ENCODE measurements at places on chromosomes 12 and 14. TPM values are rescaled to one million over a fixed set of nuclear protein-coding genes. Genes with fewer than 3 reads are reported as not detected.

The USP44 gene
- 0.33 TPM for total RNA-seq

The TEX52 gene
- total RNA-seq: not detected

The MYBPC1 gene
- under 0.01 TPM for total RNA-seq

The SLC25A21 gene
- 0.17 TPM for total RNA-seq

The PIANP gene
- total RNA-seq: not detected

The RNASE2 gene
- 27.0 TPM for total RNA-seq

The C12orf50 gene
- total RNA-seq: not detected

The CYP27B1 gene
- total RNA-seq: 1.6 TPM

DNA sequence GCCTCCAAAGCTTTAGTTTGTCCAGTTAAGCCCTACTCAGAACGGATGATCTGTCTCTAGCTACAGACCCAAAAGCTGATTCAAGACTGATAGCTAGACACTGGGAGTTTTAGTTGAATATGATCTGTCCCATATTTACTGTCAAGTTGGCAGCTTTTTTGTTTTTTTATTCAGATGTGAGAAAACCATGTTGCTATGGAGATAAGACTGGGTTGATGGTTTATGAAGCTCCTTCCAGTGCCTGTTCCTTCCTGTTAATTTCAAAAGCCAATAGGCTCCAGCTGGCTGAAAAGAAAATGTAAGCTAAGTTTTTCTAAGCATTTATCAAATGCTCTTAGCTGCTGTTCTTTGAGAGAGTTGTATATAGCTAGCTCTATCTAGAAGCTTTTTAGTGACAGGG, 4.7 kb downstream of the DYNLL1 start:
- no peak for DNase-seq
- peaks cover 11% of the 10 kb centered on the region for H3K4me1 ChIP-seq
- H3K36me3 ChIP-seq: peaks cover 33% of the 10 kb centered on the region
- H3K4me3 ChIP-seq: no peak overlapping the region
- H3K27me3 ChIP-seq: no peaks in the 10 kb centered on the region

DNA sequence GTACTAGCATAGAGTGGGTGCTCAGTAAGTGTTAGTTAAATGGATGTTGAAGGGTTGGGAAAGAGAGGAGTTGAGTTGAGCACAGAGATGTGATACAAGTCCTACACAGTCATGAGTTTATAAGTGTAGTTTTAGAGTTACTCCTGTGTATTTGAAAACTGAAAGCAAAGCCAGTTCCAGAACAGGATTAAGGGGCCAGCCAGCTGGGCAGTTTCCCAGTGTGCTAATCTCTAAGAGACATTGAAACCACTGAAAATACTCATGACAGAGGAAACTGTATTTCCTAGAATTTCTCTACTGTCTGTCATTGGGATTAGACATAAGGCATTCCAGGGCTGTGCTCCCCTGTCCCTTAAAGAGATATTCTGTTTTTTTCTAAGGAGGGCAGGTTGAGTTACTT, 101.0 kb downstream of the DERA start:
- H3K36me3 ChIP-seq: no peaks in the 10 kb centered on the region
- peaks cover 3% of the 10 kb centered on the region for H3K4me1 ChIP-seq
- peak overlapping the region; percentile 63 for H3K27ac ChIP-seq
- H3K4me3 ChIP-seq: no peak overlapping the region
- DNase-seq: no peak

GRCh38 chr12:718756-719102, 33.6 kb upstream of the WNK1 start:
- H3K27me3 ChIP-seq: no peaks in the 10 kb centered on the region
- H3K27ac ChIP-seq: no peak overlapping the region
- DNase-seq: no peak

- peaks cover 4% of the 10 kb centered on the region for H3K27me3 ChIP-seq
- H3K4me1 ChIP-seq: no peaks in the 10 kb centered on the region
- H3K36me3 ChIP-seq: no peaks in the 10 kb centered on the region
- H3K4me3 ChIP-seq: no peak overlapping the region
- no peak for DNase-seq
Measured at GRCh38 chr12:115670869-115671268, 606.6 kb downstream of the MED13L start.

DNA sequence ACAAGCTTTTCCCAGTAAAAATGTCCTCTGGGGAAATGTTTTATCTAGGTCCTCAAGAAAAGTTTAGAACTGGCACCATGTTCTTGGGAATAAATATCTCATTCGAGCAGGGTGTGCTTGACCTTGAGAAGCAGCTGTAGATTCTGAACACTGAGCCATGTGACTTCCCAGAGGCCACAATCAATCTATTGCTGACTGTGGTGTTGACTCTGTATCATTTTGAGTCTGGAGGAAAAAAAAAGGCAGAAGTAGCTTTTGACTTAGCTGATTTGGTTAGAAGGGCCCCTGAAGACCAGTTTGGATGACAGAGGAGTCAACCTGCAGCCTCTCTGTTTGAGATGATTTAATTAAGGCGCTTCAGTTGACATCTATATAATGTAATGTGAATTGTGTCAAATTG, 592.4 kb upstream of the SEL1L start:
- H3K27me3 ChIP-seq: no peaks in the 10 kb centered on the region
- no peaks in the 10 kb centered on the region for H3K36me3 ChIP-seq
- DNase-seq: no peak
- H3K4me1 ChIP-seq: no peaks in the 10 kb centered on the region
- no peak overlapping the region for H3K4me3 ChIP-seq

DNA sequence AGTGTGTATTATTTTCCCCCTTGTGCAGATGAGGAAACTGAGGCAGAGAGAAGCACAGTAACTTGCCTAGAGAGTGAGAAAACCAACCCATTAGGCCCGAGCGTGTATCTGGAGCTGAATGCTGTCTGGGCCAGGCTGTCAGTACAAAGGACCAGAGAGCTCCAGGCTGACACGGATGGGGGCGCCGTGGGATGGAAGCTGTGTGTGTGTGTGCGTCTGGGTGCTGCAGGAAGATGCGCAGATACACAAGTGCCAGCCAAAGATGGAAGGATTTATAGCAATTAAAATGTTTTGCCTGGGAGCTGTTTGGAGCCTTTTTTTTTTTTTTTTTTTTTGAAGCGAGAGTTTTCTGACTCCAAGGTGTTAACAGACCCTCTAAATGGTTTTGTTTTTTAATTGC, 53.7 kb upstream of the GPATCH2L start:
- H3K27me3 ChIP-seq: no peaks in the 10 kb centered on the region
- DNase-seq: no peak
- no peak overlapping the region for H3K4me3 ChIP-seq
- no peaks in the 10 kb centered on the region for H3K36me3 ChIP-seq
- no peaks in the 10 kb centered on the region for H3K4me1 ChIP-seq

DNA sequence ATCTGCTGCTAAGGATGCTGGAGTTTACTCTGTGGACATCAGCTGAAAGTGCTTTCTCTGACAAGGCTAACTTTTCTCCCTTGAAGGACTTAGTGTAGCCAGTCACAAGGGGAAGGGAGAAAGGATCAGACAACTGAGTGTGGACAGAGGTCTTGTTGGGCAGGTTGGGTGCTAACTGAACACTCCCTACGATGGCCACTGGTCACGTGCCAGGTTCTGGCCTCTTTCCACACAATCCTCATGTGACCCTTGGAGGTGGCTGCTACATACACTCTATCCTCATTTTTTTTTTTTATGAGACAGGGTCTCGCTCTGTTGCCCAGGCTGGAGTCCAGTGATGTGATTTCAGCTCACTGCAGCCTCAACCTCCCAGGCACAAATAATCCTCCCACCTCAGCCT, 39.7 kb downstream of the FOXN4 start:
- peaks cover 30% of the 10 kb centered on the region for H3K36me3 ChIP-seq
- no peaks in the 10 kb centered on the region for H3K4me1 ChIP-seq
- H3K4me3 ChIP-seq: no peak overlapping the region
- H3K27me3 ChIP-seq: no peaks in the 10 kb centered on the region

- no peak overlapping the region for H3K27ac ChIP-seq
- H3K4me3 ChIP-seq: no peak overlapping the region
- H3K4me1 ChIP-seq: no peaks in the 10 kb centered on the region
- H3K36me3 ChIP-seq: no peaks in the 10 kb centered on the region
Measured at GRCh38 chr12:44377443-44378187, 498.5 kb downstream of the NELL2 start.

DNA sequence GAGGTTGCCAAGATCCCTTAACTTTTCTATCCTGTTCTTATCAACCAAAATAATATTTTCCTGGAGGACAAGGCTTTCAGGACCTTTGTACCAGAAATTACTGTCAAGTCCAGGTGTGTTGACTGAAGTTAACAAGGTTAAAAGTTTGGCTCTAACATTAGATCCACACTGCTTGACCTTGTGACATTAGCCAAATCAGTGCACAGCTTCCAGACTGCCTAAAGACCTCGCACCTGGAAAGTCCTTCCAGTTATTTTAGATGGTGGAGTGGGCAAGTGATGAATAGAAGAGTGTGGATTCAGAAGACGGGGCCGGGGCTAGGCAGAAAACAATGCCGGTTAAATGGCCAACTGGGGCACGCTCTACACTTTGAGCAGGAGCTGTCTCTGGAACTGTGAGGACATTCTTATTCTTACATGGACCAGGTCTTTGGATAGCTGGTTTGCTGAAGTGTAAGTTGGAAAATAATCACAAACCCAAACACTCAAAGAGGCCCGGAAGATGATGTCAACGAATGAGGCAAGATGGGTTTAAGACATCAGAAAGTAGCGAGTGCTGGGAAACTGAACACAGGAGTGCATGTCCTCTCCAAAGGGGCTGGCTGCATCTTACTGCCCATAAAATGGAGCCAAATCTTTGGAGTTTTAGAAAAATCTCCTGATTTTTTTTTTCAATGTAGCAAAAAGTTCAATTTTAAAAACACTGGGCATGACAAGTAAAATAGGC, 56.3 kb downstream of the NIN start:
- no peak for DNase-seq
- peaks cover 5% of the 10 kb centered on the region for H3K36me3 ChIP-seq
- H3K4me1 ChIP-seq: peaks cover 1% of the 10 kb centered on the region
- H3K4me3 ChIP-seq: no peak overlapping the region

- no peak overlapping the region for H3K4me3 ChIP-seq
- H3K27me3 ChIP-seq: no peaks in the 10 kb centered on the region
- H3K36me3 ChIP-seq: no peaks in the 10 kb centered on the region
- H3K4me1 ChIP-seq: no peaks in the 10 kb centered on the region
- no peak overlapping the region for H3K27ac ChIP-seq
- DNase-seq: no peak
Measured at GRCh38 chr12:12097891-12098690, 27.4 kb downstream of the BCL2L14 start.

GRCh38 chr14:28765831-28766468, 637 bp upstream of the FOXG1 start:
- peaks cover 15% of the 10 kb centered on the region for H3K27me3 ChIP-seq
- no peaks in the 10 kb centered on the region for H3K36me3 ChIP-seq
- no peak for DNase-seq
- H3K27ac ChIP-seq: no peak overlapping the region
- H3K4me3 ChIP-seq: no peak overlapping the region

GRCh38 chr12:76866151-76866567, 12.7 kb downstream of the CSRP2 start:
- no peaks in the 10 kb centered on the region for H3K27me3 ChIP-seq
- no peaks in the 10 kb centered on the region for H3K4me1 ChIP-seq
- no peak overlapping the region for H3K4me3 ChIP-seq
- DNase-seq: no peak

DNA sequence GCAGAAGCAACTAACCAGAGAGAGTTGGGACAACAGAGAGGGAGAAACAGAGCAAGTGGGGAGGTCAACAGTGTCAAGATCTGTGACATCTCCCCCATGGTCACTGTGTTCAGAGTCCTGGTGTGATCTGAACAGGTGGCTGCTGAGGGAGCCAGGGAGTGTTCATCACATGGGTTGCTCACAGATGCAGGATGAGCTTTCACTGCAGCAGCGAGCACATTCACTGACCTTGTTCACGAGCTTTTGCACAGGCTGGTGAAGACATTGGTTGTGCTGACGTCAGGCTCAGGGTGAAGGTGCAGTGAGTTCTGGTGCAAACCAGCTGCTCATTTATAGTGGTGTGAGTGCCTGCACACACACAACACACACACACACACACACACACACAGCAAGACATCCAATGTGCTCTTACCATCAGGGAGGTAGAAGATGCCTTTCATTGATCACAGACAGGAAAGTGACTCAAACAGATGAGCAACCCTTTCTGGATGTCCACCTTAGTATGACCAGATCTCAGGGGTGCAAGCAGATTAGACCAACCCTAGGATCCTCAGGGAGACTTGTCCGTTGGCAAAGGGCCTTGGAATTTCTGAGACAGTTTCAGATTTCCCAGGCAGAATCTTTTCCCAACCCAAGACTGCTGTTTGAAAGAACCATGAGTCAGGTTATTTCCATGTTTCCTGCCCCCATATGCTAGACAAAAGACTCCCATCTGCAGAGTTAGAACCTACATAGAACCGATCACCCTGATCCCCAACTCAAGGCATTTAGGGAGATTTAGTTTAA, 44.3 kb upstream of the OR10AD1 start:
- no peaks in the 10 kb centered on the region for H3K4me1 ChIP-seq
- H3K4me3 ChIP-seq: no peak overlapping the region
- no peaks in the 10 kb centered on the region for H3K27me3 ChIP-seq
- DNase-seq: no peak
- H3K27ac ChIP-seq: no peak overlapping the region

- peak; percentile 68 for DNase-seq
- peak overlapping the region; percentile 50 for H3K4me3 ChIP-seq
- H3K27ac ChIP-seq: peak overlapping the region; percentile 98
- no peaks in the 10 kb centered on the region for H3K27me3 ChIP-seq
- H3K36me3 ChIP-seq: peaks cover 26% of the 10 kb centered on the region
Measured at GRCh38 chr12:56157201-56158028, 744 bp upstream of the MYL6 start.

DNA sequence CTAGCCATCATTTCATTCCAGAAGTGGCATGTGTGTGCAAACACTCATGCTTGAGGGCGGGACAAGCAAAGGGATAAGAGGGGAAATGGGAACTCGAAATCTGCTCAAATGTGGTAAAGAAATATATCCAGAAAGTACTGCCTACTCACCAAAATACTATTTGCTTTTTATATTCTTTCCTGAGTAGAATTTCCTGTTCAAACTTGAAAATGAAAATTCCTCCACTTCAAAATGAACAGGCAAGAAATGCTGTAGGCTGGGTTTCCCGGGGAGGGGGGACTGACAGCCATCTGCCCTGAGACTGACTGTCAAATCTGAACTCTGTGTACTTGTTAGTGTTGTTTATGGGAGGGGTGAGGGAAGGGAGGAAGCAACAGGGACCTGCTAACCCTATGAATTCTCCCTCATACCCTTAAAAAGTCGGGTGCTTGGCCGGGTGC, 34.6 kb downstream of the NTF3 start:
- no peaks in the 10 kb centered on the region for H3K4me1 ChIP-seq
- no peak for DNase-seq
- H3K27me3 ChIP-seq: no peaks in the 10 kb centered on the region
- no peak overlapping the region for H3K27ac ChIP-seq
- H3K36me3 ChIP-seq: no peaks in the 10 kb centered on the region
- no peak overlapping the region for H3K4me3 ChIP-seq

- no peak overlapping the region for H3K4me3 ChIP-seq
- no peaks in the 10 kb centered on the region for H3K27me3 ChIP-seq
- no peaks in the 10 kb centered on the region for H3K4me1 ChIP-seq
Measured at GRCh38 chr12:125142601-125143000, 77.4 kb downstream of the AACS start.

Data from liver (tissue), 10 donors.